HT-29 (cell line): ENCODE measurements at places on chromosomes 5 and 9. TPM values are rescaled to one million over a fixed set of nuclear protein-coding genes. Genes with fewer than 3 reads are reported as not detected.

ATG12 gene
- 15.8 and 21.1 TPM in 2 replicates for total RNA-seq

PDGFRB gene
- total RNA-seq, result 1.1 TPM in 1 of 2 replicates, not detected in the other

CFAP90 gene
- not detected in 2 replicates for total RNA-seq

PDZD2 gene
- total RNA-seq, result not detected in 2 replicates

SLCO6A1 gene
- total RNA-seq, result not detected in 2 replicates

CDH9 gene
- total RNA-seq, result not detected in 2 replicates

TPPP gene
- total RNA-seq, result 20.7 and 21.7 TPM in 2 replicates

GRCh38 chr5:63959177-63959982 is 2.9 kb downstream of the HTR1A start:
- no peak for DNase-seq

- DNase-seq, result no peak
These were observed 555.0 kb downstream of the RAB3C start for GRCh38 chr5:59137846-59138245.

GRCh38 chr5:174708476-174709207 is 15.7 kb upstream of the MSX2 start:
- no peak for DNase-seq

GRCh38 chr5:113020461-113021273 is 44.1 kb downstream of the DCP2 start:
- DNase-seq, result peak; percentile 49

- no peak for DNase-seq
These were observed 126.9 kb upstream of the FOXD4L5 start for GRCh38 chr9:65411901-65412300.

- DNase-seq, result no peak
These were observed 51.8 kb upstream of the GALNT10 start for GRCh38 chr5:154138701-154139100.

DNA sequence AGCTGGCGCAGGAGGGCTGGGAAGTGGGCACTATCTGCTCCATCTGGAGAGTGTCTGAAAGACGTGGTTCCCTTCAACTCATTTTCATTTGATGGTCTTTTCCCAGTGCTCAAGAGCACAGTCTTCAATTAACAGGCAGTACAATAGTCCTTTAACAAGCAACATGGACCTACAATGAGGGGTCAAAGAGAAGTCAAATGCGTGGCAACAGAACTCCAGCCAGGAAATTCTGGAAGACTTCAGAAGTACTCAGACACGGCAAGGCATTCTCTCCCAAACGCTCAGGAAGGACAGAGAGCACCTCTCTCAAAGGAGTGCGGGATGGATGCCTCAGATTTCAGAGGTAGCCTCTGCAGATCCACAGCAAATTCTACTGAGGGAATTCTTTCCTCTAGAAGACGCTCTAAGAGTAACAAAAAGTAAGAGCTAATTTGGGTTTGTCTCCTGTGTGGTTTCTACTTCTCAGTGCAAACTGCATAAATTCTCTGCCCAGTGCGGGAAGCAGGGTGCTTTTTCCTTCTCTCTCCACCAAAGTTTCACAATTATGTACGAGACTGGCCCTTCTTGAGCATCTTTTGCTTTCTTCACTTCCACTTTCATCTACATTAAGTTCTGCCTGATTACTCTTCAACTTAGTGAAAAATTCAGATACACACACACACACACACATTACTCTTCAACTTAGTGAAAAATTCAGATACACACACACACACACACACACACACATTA is 56.4 kb downstream of the LHFPL2 start:
- DNase-seq, result no peak

DNA sequence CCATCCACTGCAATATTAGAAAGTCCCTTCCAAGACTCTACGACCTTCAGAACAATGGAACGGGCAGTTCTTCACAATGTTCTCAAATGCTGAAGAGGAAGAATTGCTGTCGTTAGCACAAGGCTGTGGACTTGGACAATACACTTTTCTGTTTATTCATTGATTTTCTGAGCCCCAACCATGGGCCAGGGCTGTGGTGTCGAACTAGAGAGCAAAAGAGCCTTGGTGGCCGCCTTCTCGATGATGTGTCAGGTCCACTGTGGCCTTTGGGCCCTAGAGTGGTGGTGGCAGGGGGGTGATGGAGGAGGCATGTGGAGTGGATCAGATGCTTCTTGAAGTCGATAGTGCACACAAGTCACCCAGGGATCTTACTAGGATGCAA is 18.5 kb upstream of the KIF12 start:
- DNase-seq, result peak; percentile 29

DNA sequence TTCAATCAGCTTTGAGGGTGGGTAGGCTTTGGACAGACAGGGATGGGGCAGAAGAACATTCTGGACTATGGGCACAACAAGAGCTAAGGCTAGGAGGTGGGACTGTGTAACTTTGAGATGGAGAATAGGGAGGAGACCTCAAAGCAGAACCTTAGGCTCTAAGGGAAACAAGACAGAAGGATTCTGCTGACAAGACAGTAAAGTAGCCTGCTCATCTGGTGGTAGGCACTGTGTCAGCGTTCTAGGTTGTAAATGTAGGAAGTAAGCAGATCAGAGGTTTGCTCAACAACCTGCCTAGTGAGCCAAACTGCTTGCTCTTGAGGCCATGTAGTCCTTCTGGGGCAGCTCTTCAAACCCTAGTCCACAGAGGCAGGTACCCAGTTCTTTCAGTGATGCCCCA is 15.0 kb upstream of the IL12B start:
- no peak for DNase-seq

- DNase-seq, result no peak
These were observed 32.8 kb upstream of the NMUR2 start for GRCh38 chr5:152437866-152438265.

GRCh38 chr5:108382784-108383330 is 959 bp upstream of the FBXL17 start:
- DNase-seq, result no peak

DNA sequence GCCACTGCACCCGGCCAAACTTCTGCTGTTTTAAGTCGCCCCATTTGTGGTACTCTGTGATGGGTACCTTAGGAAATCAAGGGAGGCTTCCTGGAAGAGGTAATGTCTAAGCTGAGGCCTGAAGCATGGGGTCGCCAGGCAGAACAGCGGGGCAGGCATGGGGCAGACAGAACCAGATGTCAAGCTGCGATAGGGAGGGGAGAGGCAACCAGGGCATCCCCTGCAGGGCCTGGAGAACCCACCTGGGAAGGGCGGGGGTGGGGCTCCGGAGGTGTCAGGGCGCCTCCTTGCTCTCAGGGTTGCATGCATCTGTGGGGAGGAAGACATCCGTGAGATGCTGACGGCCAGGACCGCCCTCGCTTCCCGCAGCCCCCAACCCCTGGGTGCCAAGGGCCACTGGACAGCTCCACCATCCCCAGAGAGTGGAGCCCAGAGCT is 2.8 kb downstream of the LCN15 start:
- DNase-seq, result no peak

- no peak for DNase-seq
These were observed 82.8 kb upstream of the TAS2R1 start for GRCh38 chr5:9712911-9713310.

- DNase-seq, result peak; percentile 82
These were observed 8.2 kb downstream of the RANBP6 start for GRCh38 chr9:6007058-6007769.

GRCh38 chr9:13728917-13729811 is 449.7 kb upstream of the MPDZ start:
- DNase-seq, result no peak

- no peak for DNase-seq
These were observed 38.0 kb downstream of the CDO1 start for GRCh38 chr5:115778417-115778816.

- DNase-seq, result no peak
These were observed 14.3 kb upstream of the RNF130 start for GRCh38 chr5:180085837-180086236.

- no peak for DNase-seq
These were observed 253.4 kb downstream of the ARRDC3 start for GRCh38 chr5:91129748-91130147.

GRCh38 chr5:17893026-17893635 is 258.9 kb downstream of the TAF11L14 start:
- no peak for DNase-seq

- no peak for DNase-seq
These were observed 170.0 kb upstream of the DAPK1 start for GRCh38 chr9:87327575-87328125.
